ENCODE measurements at places on chromosomes 13 and 19. TPM values are rescaled to one million over a fixed set of nuclear protein-coding genes. Genes with fewer than 3 reads are reported as not detected.

TRIP10 gene
- total RNA-seq, result 48.2 TPM

RTBDN gene
- not detected for total RNA-seq

PABPC3 gene
- total RNA-seq, result 0.49 TPM

DNA sequence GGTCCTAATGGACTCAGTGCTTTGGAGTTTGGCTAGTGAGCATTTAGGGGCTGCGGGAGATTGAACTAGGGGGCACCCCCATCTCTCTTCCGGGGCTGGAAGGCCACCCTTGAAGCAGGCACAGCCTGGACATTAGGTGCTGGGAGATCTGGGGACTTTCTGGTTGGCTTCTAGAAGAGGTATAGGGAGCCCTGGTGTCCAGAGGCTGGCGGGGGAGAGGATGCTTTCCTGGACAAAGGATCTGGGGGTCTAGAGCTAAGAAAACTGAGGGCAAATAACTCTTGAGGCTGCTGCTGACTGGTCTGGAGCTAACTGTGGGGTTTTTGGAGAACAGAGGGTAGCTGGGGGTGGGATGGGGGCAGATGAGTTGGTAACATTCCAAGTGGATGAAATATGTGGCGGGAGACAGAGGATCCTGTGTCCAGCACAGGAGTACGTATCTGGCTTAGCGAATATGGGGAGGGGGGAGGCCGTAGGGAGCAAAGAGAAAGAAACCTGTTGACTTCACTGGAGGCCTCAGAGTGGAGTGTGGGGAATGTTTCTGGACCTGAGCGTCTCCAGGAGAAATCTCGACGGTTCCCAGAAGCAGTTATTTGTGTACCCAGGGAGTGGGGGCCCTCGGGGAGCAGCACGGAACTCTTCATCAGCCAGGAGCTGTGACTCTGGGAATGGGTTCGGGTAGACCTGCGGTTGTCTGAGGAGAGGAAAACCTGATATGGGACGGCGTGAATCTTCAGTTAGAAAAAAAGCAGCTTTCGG, 1.4 kb downstream of the HNRNPUL1 start:
- DNase-seq, result no peak
- no peaks in the 10 kb centered on the region for H3K27me3 ChIP-seq
- peaks cover 25% of the 10 kb centered on the region for H3K4me1 ChIP-seq
- H3K36me3 ChIP-seq, result peaks cover 5% of the 10 kb centered on the region
- H3K27ac ChIP-seq, result peak overlapping the region; percentile 100

ZNF331 gene
- total RNA-seq, result 29.9 TPM

DNA sequence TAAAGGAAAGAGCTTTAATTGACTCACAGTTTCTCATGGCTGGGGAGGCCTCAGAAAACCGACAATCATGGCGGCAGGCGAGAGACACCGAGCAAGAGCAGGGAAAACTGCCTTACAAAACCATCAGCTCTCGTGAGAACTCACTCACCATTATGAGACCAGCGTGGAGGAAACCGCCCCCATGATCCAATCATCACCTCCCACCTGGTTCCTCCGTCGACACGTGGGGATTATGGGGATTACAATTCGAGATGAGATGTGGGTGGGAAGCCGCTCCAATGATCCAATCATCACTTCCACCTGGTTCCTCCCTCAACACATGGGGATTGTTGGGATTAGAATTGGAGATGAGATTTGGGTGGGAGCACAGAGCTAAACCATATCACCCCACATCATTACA, 293.9 kb downstream of the ABCC4 start:
- no peaks in the 10 kb centered on the region for H3K27me3 ChIP-seq
- H3K4me3 ChIP-seq, result no peak overlapping the region
- no peaks in the 10 kb centered on the region for H3K36me3 ChIP-seq
- no peak for DNase-seq
- H3K4me1 ChIP-seq, result peaks cover 29% of the 10 kb centered on the region

DNA sequence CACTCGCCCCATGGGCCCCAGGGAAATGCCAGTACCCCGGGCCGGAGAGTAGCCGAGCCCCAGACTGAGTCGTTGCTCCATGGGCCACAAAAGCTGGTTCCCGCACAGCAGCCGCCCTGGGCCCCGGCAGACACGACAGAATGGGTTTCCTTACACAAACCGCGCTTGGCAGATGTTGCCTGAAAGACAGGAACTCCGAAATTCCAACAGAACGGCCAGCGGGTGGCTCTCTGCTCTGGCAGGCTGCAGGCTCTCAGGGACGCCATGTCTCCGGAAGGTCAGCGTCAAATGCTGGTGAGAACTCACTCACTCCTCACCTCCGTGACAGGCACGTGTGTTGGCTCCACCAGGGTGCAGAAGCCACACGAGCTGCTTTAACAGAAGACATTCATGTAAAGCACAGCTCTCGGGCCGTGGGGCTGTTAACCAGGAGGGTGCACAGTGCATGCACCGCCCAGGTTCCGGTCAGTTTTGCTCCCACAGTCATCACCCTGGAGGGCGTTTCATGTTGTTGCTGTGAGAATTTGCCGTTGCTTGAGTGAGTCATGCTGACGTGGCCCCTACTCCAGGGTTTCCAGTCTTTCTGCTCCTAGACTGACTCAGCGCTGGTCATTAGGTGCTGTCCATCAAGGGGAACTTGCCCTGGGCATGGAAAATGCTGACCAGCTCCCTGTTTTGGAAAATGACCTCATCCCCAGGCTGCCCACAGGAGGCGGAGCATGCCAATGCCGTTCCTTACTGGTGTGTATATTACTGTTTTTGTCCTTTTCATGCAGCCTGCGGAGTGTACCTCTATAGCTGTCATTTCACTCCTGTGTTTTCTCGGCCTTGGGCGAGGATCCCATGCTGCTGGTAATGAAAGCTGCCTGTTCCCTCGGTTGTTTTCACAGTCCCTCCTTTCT, 44.8 kb downstream of the ANKRD10 start:
- peak overlapping the region; percentile 76 for H3K27ac ChIP-seq
- no peaks in the 10 kb centered on the region for H3K36me3 ChIP-seq
- no peak overlapping the region for H3K4me3 ChIP-seq

GRCh38 chr19:44731622-44732021, 16.9 kb upstream of the BCL3 start:
- peaks cover 8% of the 10 kb centered on the region for H3K27me3 ChIP-seq
- no peaks in the 10 kb centered on the region for H3K4me1 ChIP-seq
- no peak overlapping the region for H3K27ac ChIP-seq
- no peak for DNase-seq
- H3K4me3 ChIP-seq, result no peak overlapping the region

GRCh38 chr19:14826006-14826405, 9.0 kb downstream of the OR7A5 start:
- no peak for DNase-seq
- no peaks in the 10 kb centered on the region for H3K27me3 ChIP-seq
- H3K36me3 ChIP-seq, result peaks cover 1% of the 10 kb centered on the region
- H3K4me1 ChIP-seq, result no peaks in the 10 kb centered on the region
- H3K27ac ChIP-seq, result no peak overlapping the region
- H3K4me3 ChIP-seq, result no peak overlapping the region

DNA sequence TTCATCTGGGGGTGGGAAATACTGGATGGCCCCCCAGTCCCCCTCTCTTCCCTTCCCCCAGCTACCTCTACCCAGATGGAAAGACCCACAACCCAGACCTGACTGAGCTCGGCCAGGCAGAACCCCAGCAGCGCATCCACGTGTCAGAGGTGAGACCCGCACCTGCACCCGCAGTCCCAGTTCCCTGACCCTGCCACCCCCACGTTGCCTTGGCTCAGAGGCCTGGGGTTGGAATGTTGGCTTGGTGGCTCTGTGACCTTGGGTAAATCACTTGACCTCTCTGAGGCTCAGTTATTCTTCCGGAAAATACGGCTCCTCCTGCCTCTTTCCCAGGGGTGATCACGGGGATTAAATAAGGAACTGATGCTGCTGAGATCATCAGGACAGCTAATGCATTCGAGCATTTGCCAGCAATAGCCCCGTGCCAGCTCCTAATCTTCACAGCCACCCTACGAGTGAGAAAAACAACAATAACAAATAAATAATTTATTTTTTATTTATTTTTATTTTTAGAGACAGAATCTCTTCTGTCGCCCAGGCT, 12.3 kb downstream of the CBLC start:
- no peak overlapping the region for H3K4me3 ChIP-seq
- peaks cover 3% of the 10 kb centered on the region for H3K36me3 ChIP-seq
- H3K27me3 ChIP-seq, result no peaks in the 10 kb centered on the region
- no peaks in the 10 kb centered on the region for H3K4me1 ChIP-seq

DNA sequence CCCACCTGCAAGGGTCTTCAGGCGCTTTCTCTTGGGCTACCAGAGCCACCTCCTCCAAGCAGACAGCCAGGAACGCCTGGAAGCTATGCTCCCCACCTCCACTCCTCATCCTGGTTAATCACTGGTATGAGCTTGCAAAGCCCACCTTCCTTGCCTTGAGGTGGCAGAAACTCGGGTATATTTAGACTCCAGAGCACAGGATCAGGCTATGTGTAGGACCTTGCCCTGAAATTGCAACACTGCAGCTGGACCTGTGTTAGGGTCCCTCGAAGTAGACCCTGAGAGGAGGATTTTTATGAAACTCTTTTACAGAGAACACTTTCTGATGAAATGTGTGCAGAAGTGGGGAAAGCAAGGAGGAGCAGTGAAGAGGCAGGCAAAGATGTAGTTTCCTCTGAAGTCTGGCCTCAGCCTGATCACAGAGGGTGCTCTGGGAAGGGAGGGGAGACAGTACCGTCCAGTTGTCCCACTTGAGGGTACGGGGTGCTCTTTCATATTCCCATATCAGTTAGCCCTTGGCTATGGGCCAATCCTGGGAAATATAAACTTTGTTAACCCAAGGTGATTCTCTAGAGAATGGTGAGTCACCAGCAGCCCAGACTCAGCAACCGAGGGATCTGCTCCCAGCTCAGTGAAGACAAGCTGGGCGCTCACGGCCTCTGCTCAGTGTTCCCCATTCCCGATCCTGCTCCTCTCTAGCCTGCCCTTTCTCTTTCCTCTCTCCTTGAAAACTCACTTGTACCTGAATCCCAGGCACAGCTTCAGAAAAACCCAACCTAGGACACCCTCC, 157.9 kb downstream of the UQCRFS1 start:
- H3K36me3 ChIP-seq, result no peaks in the 10 kb centered on the region
- no peak overlapping the region for H3K4me3 ChIP-seq
- peaks cover 8% of the 10 kb centered on the region for H3K27me3 ChIP-seq
- no peaks in the 10 kb centered on the region for H3K4me1 ChIP-seq
- no peak overlapping the region for H3K27ac ChIP-seq

DNA sequence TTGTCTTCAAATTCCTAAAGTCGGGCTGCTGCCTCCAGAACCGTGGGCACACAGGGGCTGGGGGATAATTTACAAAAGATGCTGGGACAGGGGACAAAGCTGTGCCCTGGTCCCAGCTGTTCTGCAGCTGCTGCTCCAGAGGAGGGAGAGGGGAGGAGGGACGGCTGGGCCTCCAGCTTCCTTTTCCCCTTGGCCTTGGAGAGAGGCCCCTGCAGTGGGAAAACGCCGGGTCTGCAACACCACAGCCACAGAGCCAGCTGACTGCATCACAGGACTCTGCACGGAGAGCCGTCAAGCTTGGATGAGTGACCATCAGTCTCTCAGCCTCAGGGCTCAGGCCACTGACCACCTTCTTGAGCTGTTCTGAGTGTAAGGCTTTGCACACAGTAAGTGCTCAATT, 6.1 kb downstream of the DOCK6 start:
- DNase-seq, result no peak
- H3K4me3 ChIP-seq, result no peak overlapping the region
- H3K4me1 ChIP-seq, result peaks cover 2% of the 10 kb centered on the region
- no peaks in the 10 kb centered on the region for H3K36me3 ChIP-seq
- no peaks in the 10 kb centered on the region for H3K27me3 ChIP-seq

DNA sequence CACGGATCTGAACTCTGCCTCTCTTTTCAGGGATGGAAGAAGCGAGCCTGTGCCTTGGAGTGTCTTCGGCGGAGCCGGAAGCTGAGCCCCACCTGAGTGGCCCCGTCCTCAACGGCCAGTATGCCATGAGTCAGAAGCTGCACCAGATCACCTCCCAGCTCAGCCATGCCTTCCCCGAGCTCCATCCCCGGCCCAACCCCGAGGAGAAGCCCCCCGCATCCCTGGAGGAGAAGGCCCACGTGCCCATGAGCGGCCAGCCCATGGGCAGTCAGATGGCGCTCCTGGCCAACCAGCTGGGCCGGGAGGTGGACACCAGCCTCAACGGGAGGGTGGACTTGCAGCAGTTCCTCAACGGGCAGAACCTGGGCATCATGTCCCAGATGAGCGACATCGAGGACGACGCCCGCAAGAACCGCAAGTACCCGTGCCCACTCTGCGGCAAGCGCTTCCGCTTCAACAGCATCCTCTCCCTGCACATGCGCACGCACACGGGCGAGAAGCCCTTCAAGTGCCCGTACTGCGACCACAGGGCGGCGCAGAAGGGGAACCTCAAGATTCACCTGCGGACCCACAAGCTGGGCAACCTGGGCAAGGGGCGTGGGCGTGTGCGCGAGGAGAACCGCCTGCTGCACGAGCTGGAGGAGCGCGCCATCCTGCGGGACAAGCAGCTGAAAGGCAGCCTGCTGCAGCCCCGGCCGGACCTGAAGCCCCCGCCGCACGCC, 71.5 kb downstream of the ZNF536 start:
- H3K36me3 ChIP-seq, result peaks cover 3% of the 10 kb centered on the region
- peaks cover 14% of the 10 kb centered on the region for H3K4me1 ChIP-seq

NLRP4 gene
- total RNA-seq, result not detected

- DNase-seq, result no peak
- no peak overlapping the region for H3K4me3 ChIP-seq
- no peaks in the 10 kb centered on the region for H3K27me3 ChIP-seq
- H3K36me3 ChIP-seq, result peaks cover 1% of the 10 kb centered on the region
- H3K4me1 ChIP-seq, result peaks cover 2% of the 10 kb centered on the region
Measured at GRCh38 chr13:24097667-24098066, 62.9 kb upstream of the SPATA13 start.

SLITRK1 gene
- total RNA-seq, result 0.27 TPM

GRCh38 chr13:67353941-67354340, 123.8 kb upstream of the PCDH9 start:
- no peak for DNase-seq
- no peaks in the 10 kb centered on the region for H3K4me1 ChIP-seq
- H3K27ac ChIP-seq, result no peak overlapping the region
- H3K36me3 ChIP-seq, result no peaks in the 10 kb centered on the region

- no peak for DNase-seq
- peaks cover 11% of the 10 kb centered on the region for H3K4me1 ChIP-seq
- H3K36me3 ChIP-seq, result peaks cover 11% of the 10 kb centered on the region
- peak overlapping the region; percentile 41 for H3K27ac ChIP-seq
Measured at GRCh38 chr19:3576696-3577443, 4.1 kb downstream of the HMG20B start.

ZNF302 gene
- 40.1 TPM for total RNA-seq

MAST1 gene
- 5.3 TPM for total RNA-seq

PEX11G gene
- 5.5 TPM for total RNA-seq

GRCh38 chr13:40191186-40191980, 475.1 kb downstream of the FOXO1 start:
- no peak for DNase-seq
- peaks cover 35% of the 10 kb centered on the region for H3K4me1 ChIP-seq
- no peak overlapping the region for H3K4me3 ChIP-seq
- peaks cover 22% of the 10 kb centered on the region for H3K27me3 ChIP-seq
- H3K27ac ChIP-seq, result peak overlapping the region; percentile 87

All from progenitor cell of endocrine pancreas (in vitro differentiated cells).